ENCODE measurements at places on chromosomes 6 and 20. TPM values are rescaled to one million over a fixed set of nuclear protein-coding genes. Genes with fewer than 3 reads are reported as not detected.

DNA sequence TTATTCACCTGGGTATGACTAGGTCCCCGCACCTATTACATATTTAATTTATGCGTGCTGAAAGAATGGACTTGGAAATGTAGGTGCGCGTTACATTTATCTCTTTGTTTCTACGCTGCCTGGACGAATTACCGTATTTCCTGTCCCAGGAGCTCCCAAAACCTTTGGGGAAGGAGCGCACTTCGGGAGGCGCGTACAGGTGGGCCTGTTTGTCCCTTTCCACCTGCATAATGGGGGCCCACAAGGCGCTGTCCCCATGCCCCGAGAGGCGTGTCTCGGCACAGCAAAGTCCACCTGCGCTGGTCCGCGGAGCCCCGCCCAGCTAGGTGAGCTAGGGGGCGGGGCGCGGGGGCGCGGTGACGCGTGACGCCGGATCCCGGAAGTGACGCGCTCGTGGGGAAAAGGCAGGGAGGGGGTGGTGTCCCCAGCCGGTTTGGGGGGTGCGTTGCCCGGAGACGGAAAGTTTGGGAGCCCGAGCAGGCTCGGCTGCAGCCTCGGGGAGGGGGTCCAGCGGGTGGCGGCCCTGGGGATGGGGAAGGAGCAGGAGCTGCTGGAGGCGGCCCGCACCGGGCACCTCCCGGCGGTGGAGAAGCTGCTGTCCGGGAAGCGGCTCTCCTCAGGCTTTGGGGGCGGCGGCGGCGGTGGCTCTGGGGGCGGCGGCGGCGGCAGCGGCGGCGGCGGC, at the start of gene ANKS1A:
Gene ANKS1A (plus strand): TSS at position 382 of the 682 bp plus-strand sequence. CDS start 148 bp downstream, at position 530.
- DNase-seq = peak; percentile 90
- H3K4me1 ChIP-seq = peaks cover 32% of the 10 kb centered on the region
- no peaks in the 10 kb centered on the region for H3K36me3 ChIP-seq
- H3K4me3 ChIP-seq = peak within 1 kb of the TSS; percentile 90
- H3K27me3 ChIP-seq = no peaks in the 10 kb centered on the region

The TRIM26 gene
- 67.1 TPM for total RNA-seq

DNA sequence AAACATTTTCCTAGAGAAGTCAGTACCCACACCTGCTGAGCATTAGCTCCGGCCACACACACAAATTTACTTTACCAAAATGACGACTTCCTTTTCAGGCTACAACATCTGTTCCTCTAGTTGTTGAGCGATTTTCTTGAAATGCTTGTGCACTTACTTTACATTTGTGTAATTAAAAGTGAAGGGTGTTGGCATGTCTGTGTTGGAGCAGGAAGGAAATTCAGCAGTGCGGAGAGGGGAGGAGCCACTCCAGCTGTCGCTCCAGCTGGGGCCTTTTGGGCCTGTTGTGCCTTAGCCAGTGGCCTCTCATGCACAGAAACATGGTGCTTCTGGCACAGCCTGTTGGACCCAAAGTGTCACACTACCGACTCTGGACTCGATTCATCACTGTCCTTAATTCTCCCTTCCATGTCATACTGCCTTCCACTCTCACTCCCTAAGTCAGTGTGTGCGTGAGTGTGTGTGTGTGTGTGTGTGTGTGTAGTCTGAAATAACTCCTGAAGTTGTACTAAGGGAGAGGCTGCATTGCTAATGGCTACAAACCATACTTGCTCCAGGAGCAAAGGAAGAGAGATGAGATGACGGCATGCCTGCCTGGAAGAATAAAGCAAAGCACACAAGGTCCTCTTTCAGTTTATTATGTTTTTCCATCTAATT, 191.8 kb upstream of the ARG1 start:
- no peak overlapping the region for H3K4me3 ChIP-seq
- no peak for DNase-seq
- no peak overlapping the region for H3K27ac ChIP-seq
- H3K27me3 ChIP-seq = no peaks in the 10 kb centered on the region

- no peak for DNase-seq
- no peaks in the 10 kb centered on the region for H3K4me1 ChIP-seq
- peaks cover 48% of the 10 kb centered on the region for H3K27me3 ChIP-seq
- H3K27ac ChIP-seq = no peak overlapping the region
- H3K36me3 ChIP-seq = no peaks in the 10 kb centered on the region
Measured at GRCh38 chr6:27672113-27672799, 199.4 kb upstream of the ZNF184 start.

GRCh38 chr6:12293931-12294807, 4.0 kb downstream of the EDN1 start:
- no peaks in the 10 kb centered on the region for H3K27me3 ChIP-seq
- no peak overlapping the region for H3K4me3 ChIP-seq
- H3K36me3 ChIP-seq = no peaks in the 10 kb centered on the region
- H3K27ac ChIP-seq = peak overlapping the region; percentile 83

The COL9A3 gene
- 3.7 TPM for total RNA-seq

The RAB22A gene
- total RNA-seq = 19.8 TPM

- H3K4me3 ChIP-seq = no peak overlapping the region
- no peaks in the 10 kb centered on the region for H3K27me3 ChIP-seq
- DNase-seq = no peak
- H3K36me3 ChIP-seq = no peaks in the 10 kb centered on the region
- H3K27ac ChIP-seq = no peak overlapping the region
- H3K4me1 ChIP-seq = no peaks in the 10 kb centered on the region
Measured at GRCh38 chr6:38337819-38338465, 301.8 kb downstream of the BTBD9 start.

DNA sequence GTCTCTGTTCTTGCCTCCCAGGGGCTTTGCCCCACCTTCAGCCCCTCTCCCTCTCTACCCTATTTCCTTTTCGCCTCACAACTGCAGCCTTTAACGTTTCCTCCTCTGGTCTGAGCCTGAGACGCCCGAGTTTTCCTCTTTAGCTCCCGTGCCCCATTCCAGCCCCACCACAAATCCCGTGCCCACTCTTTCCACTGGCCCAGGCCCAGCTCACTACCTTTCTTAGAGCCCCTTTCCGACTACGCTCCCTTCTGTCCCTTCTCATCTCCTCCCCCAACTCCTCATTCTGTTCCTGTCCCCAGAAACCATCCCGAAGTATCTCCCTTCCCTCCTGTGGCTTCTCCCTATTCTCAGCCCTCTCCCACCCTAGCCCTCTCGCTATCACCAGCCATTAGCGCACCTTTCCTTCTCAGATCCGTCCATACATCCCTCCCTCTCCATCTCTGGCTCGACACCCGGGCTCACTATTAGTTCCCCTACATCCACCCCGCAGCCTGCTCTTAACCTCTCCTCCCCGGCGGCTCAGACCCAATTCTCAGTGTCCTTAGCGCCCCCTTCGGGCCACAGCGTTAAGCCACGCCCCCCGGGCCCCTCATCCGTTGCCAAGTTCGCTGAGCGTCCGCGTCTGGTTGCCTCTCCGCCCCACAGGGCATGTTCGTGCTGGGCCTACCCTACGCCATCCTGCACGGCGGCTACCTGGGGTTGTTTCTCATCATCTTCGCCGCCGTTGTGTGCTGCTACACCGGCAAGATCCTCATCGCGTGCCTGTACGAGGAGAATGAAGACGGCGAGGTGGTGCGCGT, 2.7 kb downstream of the SLC32A1 start:
- no peaks in the 10 kb centered on the region for H3K36me3 ChIP-seq
- H3K27me3 ChIP-seq = peaks cover 90% of the 10 kb centered on the region
- peaks cover 35% of the 10 kb centered on the region for H3K4me1 ChIP-seq
- H3K27ac ChIP-seq = no peak overlapping the region
- H3K4me3 ChIP-seq = no peak overlapping the region

The CST7 gene
- total RNA-seq = 15.4 TPM

- H3K4me1 ChIP-seq = peaks cover 16% of the 10 kb centered on the region
- H3K36me3 ChIP-seq = no peaks in the 10 kb centered on the region
- H3K27ac ChIP-seq = peak overlapping the region; percentile 86
- H3K4me3 ChIP-seq = peak overlapping the region; percentile 40
- DNase-seq = no peak
Measured at GRCh38 chr6:34393191-34393965, 909 bp upstream of the NUDT3 start.

DNA sequence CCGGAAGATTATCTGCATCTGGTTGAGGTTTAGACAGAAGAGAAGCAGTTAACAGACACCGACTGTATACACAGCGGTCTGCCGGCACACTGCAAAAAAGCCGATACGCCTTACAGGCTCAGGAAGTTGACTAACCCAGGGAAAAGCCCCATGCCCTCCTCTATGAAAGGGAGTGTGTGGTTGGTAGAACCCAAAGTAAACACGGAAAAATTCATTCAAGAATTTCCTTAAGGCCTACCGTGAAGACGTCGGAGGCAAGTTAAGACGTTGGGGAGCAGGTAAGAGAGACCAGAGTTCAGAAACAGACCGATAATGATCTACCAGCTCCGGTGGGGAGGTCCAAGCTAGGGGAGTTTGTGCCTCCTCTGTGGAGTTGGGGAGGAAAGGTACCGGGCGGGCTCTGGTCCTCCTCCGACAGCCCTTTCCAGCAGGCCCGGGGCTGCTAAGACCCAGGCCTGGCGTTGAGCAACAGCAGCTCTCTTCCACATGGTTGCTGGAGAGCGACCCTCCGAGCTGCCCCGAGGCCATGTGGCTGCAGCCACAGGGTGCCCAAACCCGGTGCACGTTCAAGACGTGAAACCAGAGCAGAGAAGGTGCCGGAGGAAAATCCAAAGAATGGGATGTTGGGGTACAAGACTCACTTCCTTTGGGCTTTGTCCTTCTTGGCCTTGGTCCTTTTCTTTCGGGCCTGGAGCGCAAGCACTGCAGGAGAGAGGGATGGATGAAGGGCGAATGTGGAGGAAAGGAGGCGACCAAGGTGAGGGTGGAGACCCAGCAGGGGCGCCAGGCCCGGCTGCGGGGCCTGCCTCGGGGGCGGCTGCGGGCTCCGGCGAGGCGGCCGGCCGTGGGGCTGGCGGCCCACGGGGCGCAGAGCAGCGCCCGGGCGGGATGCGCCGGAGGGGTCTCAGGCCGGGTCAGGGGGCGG, 809 bp downstream of the SRPK1 start:
- H3K4me1 ChIP-seq = peaks cover 24% of the 10 kb centered on the region
- H3K27me3 ChIP-seq = no peaks in the 10 kb centered on the region
- H3K36me3 ChIP-seq = no peaks in the 10 kb centered on the region
- H3K4me3 ChIP-seq = peak overlapping the region; percentile 56
- H3K27ac ChIP-seq = peak overlapping the region; percentile 89
- DNase-seq = peak; percentile 71

The BMP5 gene
- total RNA-seq = 6.4 TPM

- no peaks in the 10 kb centered on the region for H3K27me3 ChIP-seq
- H3K36me3 ChIP-seq = peaks cover 12% of the 10 kb centered on the region
- no peak for DNase-seq
Measured at GRCh38 chr6:56490993-56491392, 151.7 kb downstream of the DST start.

The FAM8A1 gene
- 27.0 TPM for total RNA-seq

DNA sequence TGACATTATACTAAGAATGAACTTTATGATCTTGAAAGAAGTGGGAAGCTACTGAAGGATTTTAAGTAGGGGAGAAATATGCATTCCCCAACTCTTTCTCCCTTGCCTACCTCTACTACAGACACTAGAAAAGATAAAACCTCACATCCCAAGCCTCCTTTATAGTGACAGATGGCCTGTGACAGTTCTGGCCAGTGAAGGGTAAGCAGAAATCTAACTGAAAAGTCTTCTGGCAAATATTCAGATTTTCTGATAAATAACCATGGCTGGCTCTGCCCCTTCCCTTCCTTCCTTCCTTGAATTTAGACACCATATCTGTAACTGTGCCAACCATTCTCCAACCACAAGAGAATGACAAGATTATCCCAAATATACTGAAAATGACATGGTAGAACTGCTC, 10.2 kb upstream of the BEND6 start:
- no peaks in the 10 kb centered on the region for H3K36me3 ChIP-seq
- no peaks in the 10 kb centered on the region for H3K27me3 ChIP-seq
- no peak overlapping the region for H3K27ac ChIP-seq

- H3K4me1 ChIP-seq = no peaks in the 10 kb centered on the region
- H3K27me3 ChIP-seq = no peaks in the 10 kb centered on the region
- no peak overlapping the region for H3K27ac ChIP-seq
Measured at GRCh38 chr6:39593646-39594045, 131.6 kb downstream of the KIF6 start.

DNA sequence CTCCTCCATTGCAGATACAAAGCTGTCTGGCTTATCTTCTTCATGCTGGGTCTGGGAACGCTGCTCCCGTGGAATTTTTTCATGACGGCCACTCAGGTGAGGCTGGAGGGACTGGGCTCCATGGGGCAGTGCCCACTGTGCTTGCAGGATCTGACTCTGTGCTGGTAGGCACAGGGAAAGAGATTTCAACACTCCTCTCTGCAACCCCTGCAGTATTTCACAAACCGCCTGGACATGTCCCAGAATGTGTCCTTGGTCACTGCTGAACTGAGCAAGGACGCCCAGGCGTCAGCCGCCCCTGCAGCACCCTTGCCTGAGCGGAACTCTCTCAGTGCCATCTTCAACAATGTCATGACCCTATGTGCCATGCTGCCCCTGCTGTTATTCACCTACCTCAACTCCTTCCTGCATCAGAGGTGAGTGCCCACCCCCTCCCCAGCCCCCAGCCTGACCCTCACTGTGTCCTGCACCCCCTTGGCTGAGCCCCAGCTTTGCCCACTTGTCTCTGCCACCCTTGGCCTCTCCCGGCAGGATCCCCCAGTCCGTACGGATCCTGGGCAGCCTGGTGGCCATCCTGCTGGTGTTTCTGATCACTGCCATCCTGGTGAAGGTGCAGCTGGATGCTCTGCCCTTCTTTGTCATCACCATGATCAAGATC, 6.1 kb downstream of the SLC29A1 start:
- H3K36me3 ChIP-seq = peaks cover 32% of the 10 kb centered on the region
- H3K4me3 ChIP-seq = no peak overlapping the region
- H3K27me3 ChIP-seq = no peaks in the 10 kb centered on the region
- no peak overlapping the region for H3K27ac ChIP-seq
- H3K4me1 ChIP-seq = peaks cover 26% of the 10 kb centered on the region
- no peak for DNase-seq

- no peaks in the 10 kb centered on the region for H3K27me3 ChIP-seq
- no peaks in the 10 kb centered on the region for H3K4me1 ChIP-seq
- no peak overlapping the region for H3K4me3 ChIP-seq
- H3K27ac ChIP-seq = no peak overlapping the region
- no peak for DNase-seq
Measured at GRCh38 chr6:156697225-156697830, 79.8 kb upstream of the ARID1B start.

- H3K4me3 ChIP-seq = no peak overlapping the region
- DNase-seq = no peak
- no peaks in the 10 kb centered on the region for H3K36me3 ChIP-seq
- no peaks in the 10 kb centered on the region for H3K4me1 ChIP-seq
Measured at GRCh38 chr20:57756921-57757320, 47.1 kb upstream of the PMEPA1 start.

GRCh38 chr6:73286752-73287151, 23.8 kb upstream of the KHDC1 start:
- no peak for DNase-seq
- H3K27me3 ChIP-seq = no peaks in the 10 kb centered on the region
- H3K4me1 ChIP-seq = no peaks in the 10 kb centered on the region
- no peak overlapping the region for H3K4me3 ChIP-seq

The NRSN1 gene
- not detected for total RNA-seq
